ENCODE measurements at places on chromosomes 11 and 22.

- DNase-seq, result no peak
These were observed 739.7 kb downstream of the BRD1 start for GRCh38 chr22:49087716-49088601.

DNA sequence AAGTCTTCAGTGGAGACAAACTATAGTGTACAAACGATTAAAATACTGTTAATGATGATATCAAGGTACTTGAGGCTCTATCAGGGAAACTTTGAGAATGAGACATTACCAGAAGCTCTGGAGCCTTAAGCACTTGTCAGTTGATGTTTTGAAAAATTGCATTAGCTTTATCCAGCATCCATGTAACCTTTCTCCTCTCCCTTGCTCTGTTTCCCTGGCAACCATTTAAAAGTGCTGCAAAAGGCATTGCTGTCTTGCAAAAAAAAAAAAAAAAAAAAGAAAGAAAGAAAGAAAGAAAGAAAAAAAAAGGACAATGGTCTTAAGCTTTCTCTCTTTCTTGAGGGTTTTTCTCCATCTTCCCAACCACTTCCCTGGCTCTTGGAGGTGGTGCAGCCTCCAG, 787.0 kb downstream of the OPCML start:
- no peak for DNase-seq

- no peak for DNase-seq
These were observed 375.8 kb downstream of the INSC start for GRCh38 chr11:15490535-15490934.

- no peak for DNase-seq
These were observed 341 bp downstream of the NAALADL1 start for GRCh38 chr11:65058012-65058411.

- no peak for DNase-seq
These were observed 1.9 kb upstream of the ARHGEF12 start for GRCh38 chr11:120334332-120334731.

- DNase-seq, result no peak
These were observed 209.8 kb downstream of the TBC1D22A start for GRCh38 chr22:46972256-46972655.

GRCh38 chr11:118901494-118902335, 18.0 kb downstream of the CXCR5 start:
- DNase-seq, result no peak

- no peak for DNase-seq
These were observed 265.1 kb downstream of the FAM76B start for GRCh38 chr11:95524314-95525036.

DNA sequence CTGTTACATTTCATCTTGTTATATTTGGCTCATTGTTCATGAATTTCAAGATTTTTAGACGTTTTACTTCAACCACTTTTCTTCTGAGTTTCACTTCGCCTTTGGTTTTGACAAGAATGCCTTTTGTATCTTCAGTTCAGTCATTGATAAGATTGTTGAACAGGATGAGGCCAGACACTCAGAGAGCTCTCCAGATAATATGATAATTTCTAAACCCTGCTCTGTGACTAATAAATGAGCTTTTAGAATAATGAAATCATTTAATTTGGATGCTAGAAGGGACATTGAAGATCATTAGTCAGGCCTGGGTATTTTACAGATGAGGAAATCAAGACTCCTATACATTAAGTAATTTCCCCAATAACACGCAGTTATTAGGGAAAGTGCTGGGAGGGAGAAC, 37.2 kb upstream of the GRAMD1B start:
- DNase-seq, result no peak
